ENCODE measurements at places on chromosomes 7 and 10.
A peak's percentile ranks its signal among the peaks of the same experiment; 100 is the strongest.

GRCh38 chr10:63055705-63056104 is 77.4 kb upstream of the NRBF2 start:
- DNase-seq, result no peak

DNA sequence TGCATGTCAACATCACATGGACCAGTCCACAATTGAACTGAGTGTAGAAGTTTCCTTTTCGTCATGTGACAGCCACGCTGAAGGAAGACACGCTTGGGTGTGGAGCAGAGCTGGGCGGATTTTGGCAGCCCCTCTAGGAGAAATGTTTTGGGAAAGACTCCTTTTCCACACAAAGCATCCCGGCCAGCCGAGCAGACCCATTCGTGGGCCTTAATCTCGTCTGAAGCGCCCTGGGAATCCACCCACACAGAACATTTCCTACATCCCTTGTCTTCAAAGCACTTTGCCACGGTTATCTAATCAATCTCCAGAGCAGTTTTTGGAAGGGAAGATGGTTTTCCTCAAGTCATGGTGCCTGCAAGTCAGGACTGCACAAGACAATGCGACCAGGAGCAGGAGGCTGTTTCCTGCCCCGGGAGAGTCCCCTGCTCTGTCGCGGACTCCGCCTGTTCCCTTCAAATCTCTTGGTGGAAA is 8.4 kb upstream of the IFT22 start:
- no peak for DNase-seq

DNA sequence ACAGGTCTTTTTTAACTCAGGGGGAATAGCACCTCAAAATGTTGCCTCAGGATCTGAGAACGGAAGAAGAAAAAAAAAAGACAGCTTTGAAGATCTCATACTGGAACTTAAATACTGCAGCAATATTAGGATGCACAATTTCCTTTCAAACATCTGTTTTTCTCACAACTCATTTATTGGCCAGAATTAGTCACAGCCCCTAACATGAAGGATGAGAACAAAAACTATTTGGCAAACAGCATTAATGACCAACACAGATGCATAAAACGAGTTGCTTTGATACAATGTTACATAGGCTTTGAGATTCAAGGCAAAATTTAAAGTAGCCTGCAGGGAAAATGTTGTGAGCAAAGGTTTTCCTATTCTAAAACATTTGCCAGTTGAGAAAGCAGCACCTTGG is 36.5 kb downstream of the JMJD1C start:
- no peak for DNase-seq

DNA sequence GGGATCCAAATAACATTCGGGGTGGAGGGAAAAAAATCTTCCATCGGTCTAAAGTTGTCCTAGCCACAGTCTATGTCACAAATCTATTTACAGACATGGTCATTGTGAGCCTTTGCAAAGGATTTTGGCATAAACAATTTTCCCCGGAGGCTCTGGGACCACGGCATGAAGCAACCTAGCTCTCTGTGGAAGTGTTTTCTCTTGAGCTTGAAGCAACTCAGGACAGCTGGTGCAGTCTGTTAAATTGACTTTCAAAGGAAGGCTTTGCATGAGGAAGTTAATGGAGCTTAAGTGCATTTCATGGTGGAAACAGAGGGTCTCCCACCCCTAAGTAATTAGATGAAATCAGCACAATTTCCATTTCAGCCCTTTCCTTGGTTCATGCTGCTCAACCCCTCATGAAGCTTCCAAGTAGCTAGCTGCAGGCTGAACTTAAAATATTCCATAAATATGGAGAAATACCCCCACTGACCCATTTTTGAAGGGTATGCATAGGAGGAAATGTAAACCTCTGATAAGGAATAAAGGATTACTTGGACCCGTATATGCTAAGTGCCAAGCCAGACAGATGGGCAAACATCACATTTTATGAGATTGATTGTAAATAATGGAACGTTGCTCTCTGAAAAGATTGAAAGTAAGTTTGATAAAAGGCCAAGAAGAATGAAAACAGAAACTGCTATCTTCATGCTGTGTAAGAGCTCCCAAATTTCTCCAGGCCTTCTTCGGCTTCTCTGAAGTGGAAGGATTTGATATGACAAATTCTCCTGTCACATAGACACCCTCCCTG is 39.9 kb downstream of the CCDC3 start:
- no peak for DNase-seq

GRCh38 chr10:117997673-117998072 is 49.1 kb downstream of the RAB11FIP2 start:
- no peak for DNase-seq

DNA sequence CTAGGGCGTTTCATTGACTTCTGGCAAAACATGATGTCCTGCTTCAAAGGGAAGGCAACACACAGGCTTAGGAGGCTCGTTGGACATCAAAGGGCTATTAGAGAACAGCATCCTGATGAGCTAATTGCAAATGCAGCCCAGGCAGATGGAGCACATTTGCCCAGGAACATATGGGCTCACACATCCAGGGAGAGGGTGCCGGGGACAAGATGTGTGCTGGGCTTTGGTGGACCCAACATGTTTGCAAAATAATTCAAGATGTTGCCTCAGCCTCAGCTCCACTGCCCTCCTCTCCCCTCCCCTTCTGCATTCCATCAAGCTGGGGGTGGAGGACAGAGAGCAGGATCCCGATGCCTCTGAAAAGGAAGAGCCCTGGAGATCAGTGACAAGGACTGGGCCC is 217.1 kb upstream of the ZMIZ1 start:
- no peak for DNase-seq

- DNase-seq, result no peak
These were observed 19.3 kb downstream of the ZNF786 start for GRCh38 chr7:149071182-149071635.

GRCh38 chr10:49606981-49607535 is 3.1 kb upstream of the SLC18A3 start:
- DNase-seq, result peak; percentile 83

GRCh38 chr10:71053169-71053895 is 159.0 kb upstream of the UNC5B start:
- DNase-seq, result no peak

DNA sequence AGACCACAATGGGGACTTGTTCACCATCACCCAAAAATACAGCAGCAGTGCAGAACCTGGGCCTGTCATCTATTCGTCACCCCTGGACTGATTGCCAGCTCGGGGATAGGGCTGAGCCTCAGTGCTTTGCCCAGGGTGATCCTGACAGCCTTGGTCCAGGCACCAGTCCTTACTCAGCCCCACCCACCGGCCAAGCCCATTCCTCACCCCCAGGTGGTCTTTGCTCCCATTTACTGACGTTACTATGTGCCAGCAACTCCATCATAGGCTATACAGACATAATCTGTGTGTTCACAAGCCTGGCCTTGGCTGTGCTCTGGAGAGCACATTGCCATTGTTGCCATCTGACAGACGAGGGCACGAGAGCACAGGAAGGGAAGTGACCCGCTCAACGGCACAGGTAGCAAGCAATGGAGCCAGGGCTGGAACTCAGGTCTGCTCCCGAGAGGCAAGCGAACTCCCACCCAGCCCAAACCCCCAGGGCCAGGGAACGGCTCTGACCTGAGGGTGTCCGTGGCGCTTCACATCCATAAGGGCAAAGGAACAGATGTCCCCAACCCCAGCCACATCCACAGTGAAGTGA is 6.8 kb downstream of the ATG9B start:
- DNase-seq, result no peak

GRCh38 chr7:99218406-99219184 is 10.7 kb upstream of the KPNA7 start:
- no peak for DNase-seq

DNA sequence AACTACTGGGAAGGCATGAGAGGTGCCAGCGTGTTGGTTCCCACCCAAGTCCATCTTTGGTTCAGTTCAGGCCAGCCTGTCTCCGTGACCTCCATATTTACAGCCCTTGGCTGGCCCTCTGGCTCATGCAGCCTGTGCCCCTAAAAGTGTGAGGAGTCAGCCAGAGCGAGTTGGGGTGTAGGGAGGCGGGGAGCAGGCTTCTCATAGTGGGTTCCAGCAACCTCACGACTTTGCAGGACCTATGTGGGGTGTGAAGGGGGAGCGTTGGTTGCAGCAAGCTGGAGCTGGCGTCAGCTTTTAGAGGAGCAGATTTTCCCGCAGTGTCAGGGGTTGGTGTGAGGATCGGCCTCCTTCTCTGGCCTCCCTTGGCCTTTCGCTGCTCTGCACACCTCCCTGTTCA is 9.8 kb downstream of the TSPAN14 start:
- DNase-seq, result no peak

DNA sequence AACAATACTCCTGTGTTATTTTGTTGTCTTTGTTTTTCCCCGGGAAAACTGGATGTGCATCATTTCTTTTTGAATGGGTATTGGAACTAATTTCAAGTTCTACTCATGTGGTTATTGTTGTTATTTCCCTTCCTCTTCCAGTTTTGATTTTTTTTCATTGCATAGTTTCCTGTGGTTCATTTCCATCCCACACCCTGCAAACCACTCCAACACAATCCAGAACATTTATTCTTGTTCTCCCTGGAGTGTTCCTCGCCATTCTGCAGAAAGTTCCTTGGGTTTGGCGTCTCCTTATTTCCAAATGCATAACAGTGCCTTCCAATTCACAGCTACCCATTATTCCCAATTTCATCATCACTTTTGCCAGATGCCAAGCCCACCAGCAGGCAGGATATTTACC is 775.1 kb downstream of the TNS3 start:
- DNase-seq, result no peak

- DNase-seq, result no peak
These were observed 27.3 kb downstream of the RALA start for GRCh38 chr7:39650676-39651075.

DNA sequence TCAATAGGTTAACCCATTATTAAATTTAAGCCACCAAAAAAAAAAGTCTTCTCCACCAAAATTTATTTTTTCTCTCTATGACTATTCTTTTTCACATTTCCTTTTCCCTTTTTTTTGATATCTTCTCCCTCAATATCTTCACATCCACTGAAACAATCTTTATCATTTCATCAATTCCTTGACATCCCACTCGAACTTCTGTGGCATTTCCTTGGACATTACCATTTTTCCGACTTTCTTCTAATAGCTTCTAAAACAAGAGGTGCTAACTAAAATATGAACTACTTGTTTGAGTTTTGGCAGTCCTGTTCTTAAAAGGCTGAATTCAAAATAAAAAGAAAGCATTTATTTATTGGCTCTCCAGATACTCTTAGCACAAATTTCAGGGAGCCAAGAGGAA is 684 bp upstream of the CTNNA3 start:
- no peak for DNase-seq

DNA sequence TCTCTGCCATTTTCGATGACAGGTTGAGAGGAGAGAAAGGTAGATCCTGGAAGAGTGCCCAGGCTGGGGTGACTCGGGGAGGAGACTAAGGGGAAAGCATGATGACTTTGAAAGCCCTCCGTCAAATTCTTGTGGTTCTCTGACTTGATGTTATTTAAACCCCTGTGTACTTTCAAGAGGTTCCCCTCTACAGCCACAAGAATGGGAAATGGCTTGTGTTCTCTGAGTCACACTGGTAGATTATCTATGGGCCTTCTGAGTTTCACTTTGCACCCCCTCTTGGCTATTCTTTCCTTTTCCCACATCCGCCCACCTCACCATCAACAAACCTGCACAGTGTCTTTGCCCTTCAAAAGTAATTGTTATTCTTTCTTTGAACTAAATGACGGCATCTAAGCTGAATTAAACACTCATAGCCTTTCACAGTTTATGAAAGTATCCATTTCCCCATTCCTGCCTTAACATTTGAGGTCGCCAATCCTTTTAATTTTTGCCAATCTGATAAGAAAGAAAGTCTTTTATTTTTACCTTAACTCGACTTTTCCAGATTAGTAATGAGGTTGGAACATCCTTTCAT is 24.1 kb downstream of the PRF1 start:
- no peak for DNase-seq

GRCh38 chr7:117112640-117113039 is 159.3 kb downstream of the ST7 start:
- DNase-seq, result no peak

- no peak for DNase-seq
These were observed 2.7 kb upstream of the SUV39H2 start for GRCh38 chr10:14875941-14876340.

GRCh38 chr10:75234017-75234682 is 1.6 kb downstream of the COMTD1 start:
- DNase-seq, result peak; percentile 86

- no peak for DNase-seq
These were observed 56.2 kb upstream of the TMEM140 start for GRCh38 chr7:135091717-135092116.

GRCh38 chr7:127844165-127844564 is 187.1 kb downstream of the LRRC4 start:
- DNase-seq, result no peak

- DNase-seq, result no peak
These were observed 1.2 kb downstream of the FLNC start for GRCh38 chr7:128831178-128831993.

- DNase-seq, result no peak
These were observed 114.6 kb upstream of the RET start for GRCh38 chr10:42962110-42962901.

DNA sequence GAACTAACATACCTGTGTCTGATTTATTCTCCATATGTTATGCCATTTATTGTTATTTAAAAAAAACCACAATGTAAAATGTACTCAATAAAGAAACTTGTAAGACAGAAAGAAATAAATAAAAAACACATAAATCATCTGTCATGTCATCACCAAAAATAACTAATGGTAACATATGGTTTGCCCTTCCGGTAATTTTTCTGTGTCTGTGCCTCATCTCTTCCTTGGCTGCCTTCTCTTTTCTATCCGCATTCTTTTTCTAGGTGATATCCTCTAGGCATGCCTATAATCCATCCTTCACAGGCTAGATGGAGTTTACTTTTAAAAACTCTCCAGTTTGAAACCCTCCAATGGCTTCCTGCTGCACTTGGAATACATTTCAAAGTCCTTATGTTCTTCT is 304.0 kb upstream of the ETV1 start:
- DNase-seq, result no peak
